Omental fat pad (tissue), 4 donors: ENCODE measurements at places on chromosomes 12 and 14. TPM values are rescaled to one million over a fixed set of nuclear protein-coding genes. Genes with fewer than 3 reads are reported as not detected.

Gene CACNA1C
- 7.0 TPM for total RNA-seq

Gene FAM90A1
- not detected for total RNA-seq

Gene ACRBP
- total RNA-seq: 2.9 TPM

Gene MYH6
- total RNA-seq: not detected

Gene TSPAN8
- 8.3 TPM for total RNA-seq

Gene PRPH
- 1.4 TPM for total RNA-seq

Gene POTEM
- total RNA-seq: not detected

Gene A2ML1
- total RNA-seq: not detected

Gene OVCH1
- total RNA-seq: 0.48 TPM

Gene CTSG
- 2.0 TPM for total RNA-seq

Gene MUCL1
- not detected for total RNA-seq

Gene SNAPC1
- 6.2 TPM for total RNA-seq

Gene SRRM4
- total RNA-seq: not detected

Gene TGM1
- 114 TPM for total RNA-seq

Gene AJUBA
- 4.0 TPM for total RNA-seq

Gene TRPV4
- total RNA-seq: 1.8 TPM

Gene GARIN6
- total RNA-seq: not detected

Gene BCL2L2
- total RNA-seq: 62.7 TPM

Gene CIROP
- not detected for total RNA-seq

Gene NDUFA12
- 109 TPM for total RNA-seq

Gene RFLNA
- 23.3 TPM for total RNA-seq

Gene C12orf54
- not detected for total RNA-seq

Gene SNX6
- 172 TPM for total RNA-seq

Gene LMNTD1
- total RNA-seq: not detected

Gene ACSS3
- 42.5 TPM for total RNA-seq

Gene ANKS1B
- total RNA-seq: 5.5 TPM

Gene ACVRL1
- 593 TPM for total RNA-seq

Gene CLMN
- 30.6 TPM for total RNA-seq

Gene IFNG-AS1
- 0.28 TPM for total RNA-seq

Gene CLEC12A
- 1.6 TPM for total RNA-seq

Gene GPR132
- 7.7 TPM for total RNA-seq

Gene PLEK2
- not detected for total RNA-seq

Gene IQSEC3
- 1.3 TPM for total RNA-seq

Gene SLCO1C1
- total RNA-seq: 0.48 TPM

Gene MFAP5
- total RNA-seq: 793 TPM

Gene DHRS2
- total RNA-seq: 0.24 TPM

Gene BDKRB1
- not detected for total RNA-seq

Gene NTF3
- total RNA-seq: not detected

Gene KRT77
- not detected for total RNA-seq

Gene LHX5
- not detected for total RNA-seq

Gene VRTN
- total RNA-seq: not detected

Gene ACOT6
- not detected for total RNA-seq

Gene ACSM4
- not detected for total RNA-seq

Gene NPFF
- not detected for total RNA-seq

Gene C12orf56
- not detected for total RNA-seq

Gene MYO1H
- total RNA-seq: not detected
